ENCODE measurements at places on chromosomes 2 and 18.

DNA sequence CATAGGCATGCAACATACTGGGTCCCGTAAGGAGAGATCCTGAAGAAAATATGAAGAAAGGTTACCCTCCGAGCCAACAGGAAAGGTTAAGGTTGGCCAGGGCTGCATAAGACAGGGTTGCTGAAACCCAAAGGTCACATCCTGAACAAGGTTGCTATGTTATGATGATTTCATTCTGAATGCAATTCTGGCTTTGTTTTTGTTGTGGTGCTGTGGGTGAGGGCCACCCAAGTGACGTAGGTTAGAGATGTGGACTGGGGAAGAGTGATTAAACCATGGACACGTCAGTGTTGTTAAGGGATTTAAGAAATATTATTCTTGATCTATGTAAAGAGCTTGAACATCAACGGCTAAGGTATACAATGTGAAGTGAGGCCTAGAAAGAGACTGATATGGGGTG, 60.0 kb downstream of the ZEB2 start:
- DNase-seq = no peak

- DNase-seq = no peak
These were observed 154.9 kb downstream of the DTNA start for GRCh38 chr18:34864836-34865497.

- DNase-seq = no peak
These were observed 685.1 kb upstream of the SLC8A1 start for GRCh38 chr2:41137031-41137430.

DNA sequence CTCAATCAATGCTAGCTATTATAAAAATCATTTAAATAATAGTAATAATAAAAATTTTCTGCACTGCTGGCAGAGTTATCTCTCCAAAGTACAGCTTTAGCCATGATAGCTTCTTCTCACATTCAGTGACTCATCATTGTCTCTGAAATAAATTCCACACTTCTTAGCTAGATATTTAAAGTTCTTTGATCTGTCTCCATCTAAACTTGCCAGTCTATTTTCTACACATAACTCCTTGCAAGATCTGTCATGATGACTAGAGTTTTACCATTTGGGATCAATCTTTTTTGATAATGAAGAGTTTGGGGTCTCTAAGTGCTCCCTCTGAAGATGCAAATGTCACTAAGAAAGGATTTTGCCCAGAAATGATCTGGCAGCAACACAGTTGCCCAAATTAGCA, 155.4 kb upstream of the LHCGR start:
- no peak for DNase-seq

DNA sequence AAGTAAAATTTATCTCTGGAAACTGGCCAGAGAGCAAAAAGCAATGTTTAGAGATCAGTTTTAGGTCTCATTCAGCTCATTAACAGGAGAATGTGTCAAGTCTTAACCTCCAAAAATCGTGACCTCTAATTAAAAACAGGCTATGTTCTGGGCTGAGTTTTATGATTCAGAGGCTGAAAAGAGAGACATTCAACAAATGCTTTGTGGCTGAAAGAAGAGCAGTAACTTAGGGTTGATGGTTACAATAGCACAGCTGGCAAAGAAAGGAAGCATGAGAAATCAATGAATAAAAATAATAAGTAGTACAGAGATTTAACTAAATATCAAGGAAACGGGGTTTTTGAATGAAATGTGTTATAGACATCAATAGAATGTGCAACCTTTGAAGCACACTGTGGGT, 13.1 kb downstream of the TGIF1 start:
- no peak for DNase-seq

- DNase-seq = no peak
These were observed 14.3 kb downstream of the GPR17 start for GRCh38 chr2:127660291-127660578.

- DNase-seq = no peak
These were observed 73.2 kb downstream of the MAP4K4 start for GRCh38 chr2:101770726-101771125.

DNA sequence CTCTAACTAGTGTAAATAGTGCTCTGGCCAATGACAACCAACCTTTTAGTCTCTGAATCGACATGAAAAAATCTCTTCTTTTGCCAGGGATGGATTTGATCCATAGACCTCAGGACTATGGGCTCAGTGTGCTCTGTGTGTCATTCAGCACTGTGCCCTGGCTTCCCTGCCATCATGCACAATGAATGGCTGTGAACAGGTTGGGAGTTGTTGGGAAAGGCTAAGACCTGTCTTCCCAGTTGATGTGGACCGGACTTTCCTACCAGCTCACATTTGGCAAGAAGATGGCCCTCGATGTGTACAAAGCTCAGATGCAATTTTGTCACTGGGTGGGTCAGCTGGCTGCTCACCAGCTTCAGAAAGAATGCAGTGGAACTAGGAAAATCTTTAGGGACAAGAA, 26.0 kb upstream of the ARHGAP25 start:
- no peak for DNase-seq

DNA sequence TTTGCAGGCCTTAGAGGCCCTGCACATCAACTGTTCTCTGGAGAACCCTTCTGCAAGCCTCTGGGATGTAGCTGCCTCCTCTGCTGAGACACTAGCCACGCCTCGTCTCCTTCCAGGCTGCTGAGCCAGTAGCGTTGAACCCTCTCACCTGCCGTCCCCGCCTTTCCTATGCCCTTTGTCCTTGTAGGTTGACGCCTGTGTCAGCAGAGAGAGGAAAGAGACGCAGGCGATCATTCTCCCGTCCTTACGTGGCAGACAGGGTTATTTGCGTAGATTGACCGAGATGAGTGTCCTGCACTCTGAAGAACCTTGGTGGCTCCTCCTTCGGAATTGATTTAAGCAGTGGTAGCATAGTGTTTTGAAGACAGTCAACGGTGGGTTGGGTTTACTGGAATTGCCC, 27.8 kb downstream of the ID2 start:
- DNase-seq = no peak

GRCh38 chr18:45850021-45850420, 24.5 kb downstream of the SIGLEC15 start:
- no peak for DNase-seq

DNA sequence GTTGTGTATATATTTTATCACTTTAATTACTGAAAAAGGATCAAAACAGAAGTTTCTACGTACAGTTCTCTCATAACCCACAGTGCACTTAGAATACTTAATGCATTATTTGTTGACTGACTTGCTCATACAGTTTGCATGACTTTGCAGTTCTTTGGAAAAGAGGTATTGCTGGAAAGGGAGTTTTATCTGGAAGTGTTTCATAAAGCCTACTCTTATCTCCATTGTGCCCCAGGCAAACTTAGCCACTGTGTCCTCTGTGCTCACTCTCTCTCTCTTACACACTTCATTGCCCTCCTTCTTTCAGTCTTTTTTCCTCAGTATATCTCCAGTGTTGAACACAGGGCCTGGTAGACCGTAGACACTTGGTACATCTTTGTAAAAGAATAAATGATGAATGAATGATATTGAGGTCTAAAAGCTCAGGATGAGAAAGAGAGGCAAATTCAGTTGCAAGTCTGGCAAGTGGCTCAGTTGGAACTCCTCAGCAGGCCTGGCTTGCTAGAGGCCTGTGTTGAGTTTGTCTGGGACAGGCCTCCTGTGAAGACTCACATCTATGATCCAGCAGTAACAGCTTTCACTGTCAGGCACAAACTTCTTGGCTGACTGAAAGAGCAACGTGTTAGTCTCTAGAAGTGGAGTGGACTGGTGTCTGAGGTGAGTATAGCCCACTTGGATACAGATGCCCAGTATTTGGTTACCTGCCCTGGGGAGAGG, 56.1 kb downstream of the SETBP1 start:
- no peak for DNase-seq

GRCh38 chr2:220521551-220521950, 894.1 kb downstream of the SLC4A3 start:
- DNase-seq = no peak

DNA sequence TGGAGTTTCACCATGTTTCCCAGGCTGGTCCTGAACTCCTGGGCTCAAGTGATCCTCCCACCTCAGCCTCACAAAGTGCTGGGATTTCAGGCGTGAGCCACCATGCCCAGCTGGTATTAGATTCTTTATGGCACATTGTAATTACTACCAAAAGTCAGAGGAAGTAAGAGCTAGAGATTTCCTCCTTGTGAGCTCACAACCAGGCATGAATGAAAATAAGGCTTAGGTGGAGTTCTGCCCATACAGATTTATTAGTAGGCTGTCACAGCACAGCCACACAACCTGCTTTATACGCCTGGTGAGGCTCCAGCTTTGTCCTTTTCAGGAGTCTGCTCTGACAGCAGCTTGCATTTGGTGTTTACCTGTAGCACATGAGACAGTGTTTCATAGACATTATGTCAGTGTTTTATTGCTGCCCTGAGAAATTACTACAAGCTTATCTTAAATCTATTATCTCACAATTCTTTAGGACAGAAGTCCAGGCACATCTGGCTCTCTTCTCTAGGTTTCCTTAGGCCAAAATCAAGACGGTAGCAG, 156.6 kb downstream of the TANC1 start:
- DNase-seq = no peak

DNA sequence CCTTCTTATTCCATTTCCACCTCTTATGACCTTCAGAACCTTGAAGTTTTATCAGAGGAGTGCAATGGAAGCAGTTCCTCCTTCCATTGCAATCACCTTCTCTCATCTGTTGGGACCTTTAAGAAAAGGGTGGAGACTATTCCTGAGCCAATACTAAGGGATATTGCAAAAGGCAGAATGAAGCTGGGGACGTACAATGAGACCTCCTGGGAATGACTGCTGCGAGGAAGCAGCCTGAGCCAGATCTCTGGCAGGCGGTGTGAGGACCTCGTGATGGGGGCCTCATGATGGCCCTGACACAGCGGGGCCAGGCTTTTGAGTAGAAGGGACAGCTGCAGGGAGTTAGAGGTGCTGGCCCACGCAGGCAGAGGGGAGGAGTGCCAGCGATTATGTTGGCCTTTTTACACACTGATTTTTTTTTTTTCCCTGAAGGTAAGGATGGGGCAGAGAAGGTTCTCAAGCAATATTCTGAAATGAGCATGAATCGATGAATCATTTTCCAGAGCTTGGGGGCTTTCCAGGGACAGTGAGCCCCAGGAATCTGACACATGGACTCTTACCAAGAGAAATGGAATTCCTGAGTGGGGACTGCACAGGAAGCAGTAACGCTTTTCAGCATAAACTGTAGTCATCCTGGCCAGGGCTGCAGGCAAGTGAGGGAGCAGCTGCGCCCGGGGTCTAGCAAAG, 40.0 kb upstream of the LAPTM4A start:
- DNase-seq = peak; percentile 83

GRCh38 chr2:221204699-221205098, 367.4 kb downstream of the EPHA4 start:
- no peak for DNase-seq

- no peak for DNase-seq
These were observed 36.8 kb upstream of the RIOK3 start for GRCh38 chr18:23416298-23416697.

DNA sequence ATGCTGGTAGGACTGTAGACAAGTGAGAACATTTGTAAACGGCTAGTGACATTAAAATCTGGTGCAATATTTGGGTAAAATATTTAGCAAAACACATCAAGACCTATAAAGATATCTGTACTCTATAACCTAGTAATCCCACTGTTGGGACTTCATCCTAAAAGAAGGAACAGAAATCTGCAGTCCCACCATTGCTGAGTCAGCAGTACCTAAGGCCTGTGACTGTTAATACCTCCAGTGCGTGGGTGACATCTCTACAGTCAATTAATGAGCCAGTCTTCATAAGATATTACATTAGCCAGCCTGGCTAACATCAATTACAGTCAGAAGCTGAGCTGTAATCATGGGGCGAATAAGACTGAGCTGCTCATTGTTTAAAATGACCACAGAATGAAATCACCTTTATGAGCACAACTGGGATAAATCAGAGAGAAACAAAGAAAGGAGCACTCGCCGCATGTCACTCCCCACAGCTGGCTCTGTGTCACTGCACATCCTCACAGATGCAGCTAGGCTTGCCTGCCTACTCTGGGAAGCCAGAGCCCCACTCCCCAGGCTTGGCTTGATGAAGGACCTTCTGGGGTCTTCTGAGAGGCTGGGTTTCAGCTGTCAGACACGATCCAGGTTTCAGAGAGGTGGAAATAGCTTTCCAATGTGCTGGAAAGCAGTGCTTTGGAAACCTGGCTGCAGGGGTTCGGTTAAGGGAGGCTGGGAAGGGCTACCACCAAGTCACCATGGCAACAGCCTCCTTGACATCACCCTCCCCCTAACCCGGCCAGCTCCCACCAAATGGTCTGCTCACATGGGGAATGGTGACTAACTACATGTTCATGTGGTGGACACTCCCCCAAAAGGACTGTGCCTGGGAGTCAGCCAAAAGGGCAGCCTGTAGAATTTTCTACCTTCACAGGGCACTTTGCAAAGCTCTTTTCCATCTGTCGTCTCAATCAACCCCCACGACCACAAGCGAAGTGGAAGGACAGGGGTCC, 145.0 kb downstream of the ZBTB7C start:
- DNase-seq = no peak

DNA sequence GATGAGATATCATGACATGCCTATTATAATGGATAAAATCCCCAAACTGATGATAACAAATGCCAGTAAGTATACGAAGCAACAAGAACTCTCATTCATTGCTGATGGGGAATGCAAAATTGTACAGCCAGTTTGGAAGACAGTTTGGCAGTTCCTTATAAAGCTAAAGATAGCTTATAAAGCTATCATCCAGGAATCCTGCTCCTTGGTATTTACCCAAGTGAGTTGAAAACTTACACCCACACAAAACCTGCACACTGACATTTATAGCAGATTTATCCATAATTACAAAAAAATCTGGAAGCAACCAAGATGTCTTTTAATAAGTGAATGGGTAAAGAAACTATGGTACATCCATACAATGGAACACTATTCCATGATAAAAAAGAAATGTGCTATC, 59.5 kb upstream of the FAM124B start:
- no peak for DNase-seq

DNA sequence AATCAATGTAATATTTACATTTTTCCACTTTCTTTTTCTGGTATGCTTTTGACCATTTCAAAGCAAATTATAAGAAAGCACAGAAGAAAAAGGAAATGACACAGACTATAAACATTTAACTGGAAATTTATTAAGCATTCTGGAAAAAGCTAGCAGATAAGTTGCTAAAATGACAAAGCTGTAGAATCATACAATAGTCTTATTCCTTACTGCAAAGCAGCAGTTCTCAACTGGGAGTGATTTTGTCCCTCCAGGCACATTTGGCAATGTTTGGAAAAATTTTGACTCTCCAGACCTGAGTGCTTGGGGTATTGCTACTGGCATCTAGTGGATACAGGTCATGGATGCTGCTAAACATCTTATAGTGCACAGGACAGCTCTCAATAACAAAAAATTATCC, 75.1 kb downstream of the MBD5 start:
- DNase-seq = no peak
